ENCODE measurements at places on chromosomes 12 and 14.

DNA sequence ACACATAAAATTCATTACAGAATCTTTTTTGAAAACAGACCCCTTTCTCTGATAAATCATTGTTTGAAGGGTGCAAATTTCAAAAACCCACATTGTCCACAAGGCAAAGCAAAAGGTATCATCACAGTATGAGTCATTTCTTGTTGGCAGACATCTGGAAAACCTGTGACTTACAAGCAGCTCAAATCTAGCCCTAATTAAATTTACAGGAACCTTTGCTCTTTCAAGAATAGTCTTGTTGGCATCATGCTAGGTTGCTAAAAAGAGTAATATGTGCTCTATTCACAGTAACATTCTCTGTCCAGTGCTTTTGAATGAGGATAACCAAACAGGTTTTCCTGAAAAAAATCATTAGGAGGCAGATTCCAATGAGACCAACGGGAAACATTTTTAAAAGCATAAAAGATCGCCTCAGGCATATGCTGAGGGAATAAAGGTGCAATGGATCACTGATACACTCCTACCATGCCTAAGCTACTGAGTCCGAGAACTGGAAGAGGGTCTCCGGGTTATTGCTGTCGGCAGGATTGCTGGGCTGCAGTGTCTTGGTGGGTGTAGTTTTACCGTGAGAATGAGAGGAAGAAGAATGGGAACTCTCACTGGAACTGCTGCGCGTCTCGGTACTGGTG is 55.5 kb upstream of the TTC7B start:
- no peak for DNase-seq

- no peak for DNase-seq
Measured at GRCh38 chr12:114275086-114275485, 130.9 kb downstream of the TBX5 start.

DNA sequence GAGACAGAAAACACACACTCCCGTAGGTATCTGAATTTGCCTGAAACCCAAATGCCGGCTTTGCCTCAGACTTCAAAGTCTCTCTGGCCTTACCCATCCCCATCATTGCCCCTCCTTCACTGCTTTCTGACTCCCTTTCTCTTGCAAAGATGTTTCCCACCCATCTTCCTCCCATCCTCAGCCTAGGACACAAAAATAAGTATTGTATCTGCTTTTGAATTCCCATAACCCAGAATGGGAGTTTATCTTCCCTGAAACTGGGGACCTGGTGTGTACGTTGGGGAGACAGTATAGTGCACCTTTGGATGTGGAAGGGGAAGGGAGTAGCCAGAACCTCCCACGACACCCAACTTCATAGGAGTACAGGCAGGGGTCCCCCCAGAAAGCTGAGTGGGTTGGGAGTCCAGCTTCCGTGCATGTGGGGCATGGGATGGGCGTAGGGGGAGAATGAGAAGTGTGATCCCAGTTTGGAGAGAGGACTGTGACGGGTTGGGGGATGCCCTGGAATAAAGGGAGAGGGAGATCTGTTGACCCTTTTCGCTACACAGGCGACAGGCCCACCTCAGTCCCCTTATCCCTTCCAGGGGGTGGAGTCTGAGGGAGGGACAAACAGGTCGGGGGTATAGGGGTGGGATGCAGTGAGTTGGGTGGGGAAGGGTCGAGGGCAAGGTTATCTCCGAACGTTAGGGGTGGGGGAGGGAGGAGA is 488 bp upstream of the KIF5A start:
- no peak for DNase-seq

DNA sequence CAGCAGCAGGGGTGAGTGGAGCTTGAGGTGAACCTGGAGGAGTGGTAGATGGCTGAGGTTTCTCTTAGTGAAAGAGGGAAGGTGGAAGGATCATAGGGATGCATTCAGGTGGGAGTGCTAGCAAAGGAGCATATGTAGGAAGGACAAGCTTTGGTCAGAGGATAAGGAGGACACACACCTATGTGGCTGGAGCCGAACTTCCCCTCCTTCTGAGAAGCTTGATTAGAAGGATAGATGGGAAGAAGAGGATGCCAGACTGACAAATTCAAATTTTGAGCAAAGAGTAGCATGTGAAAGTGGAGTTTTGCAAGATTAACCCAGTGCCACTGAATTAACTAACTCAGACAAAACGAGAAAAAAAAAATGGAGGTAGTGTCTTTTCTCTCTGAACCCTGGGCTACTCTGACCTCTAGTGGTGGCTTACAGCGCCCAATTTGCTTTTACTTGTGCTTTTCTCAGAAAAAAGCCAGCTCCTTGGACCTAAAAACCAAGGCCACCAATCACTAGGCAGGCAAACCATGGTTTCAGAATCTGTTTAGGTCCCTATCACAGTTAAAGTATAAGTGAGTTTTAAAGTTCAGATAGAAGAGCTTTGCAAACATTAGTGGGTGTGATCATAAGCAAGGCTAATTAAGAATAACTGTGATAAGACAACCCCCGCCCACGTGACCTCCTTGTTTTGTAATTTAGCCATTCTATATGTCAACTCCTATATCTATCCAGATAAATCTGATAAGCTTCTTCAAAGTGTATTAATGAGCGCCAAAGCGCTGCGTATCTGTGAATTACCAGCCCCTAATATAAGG is 15.5 kb downstream of the EMP1 start:
- no peak for DNase-seq

- no peak for DNase-seq
Measured at GRCh38 chr14:91891721-91892220, 24.4 kb upstream of the TC2N start.

GRCh38 chr12:81644503-81644902 is 114.6 kb downstream of the PPFIA2 start:
- DNase-seq, result peak; percentile 2

GRCh38 chr12:104641862-104642261 is 185.1 kb downstream of the CHST11 start:
- no peak for DNase-seq

- DNase-seq, result peak; percentile 53
Measured at GRCh38 chr12:124388679-124389137, 93.8 kb downstream of the RFLNA start.

DNA sequence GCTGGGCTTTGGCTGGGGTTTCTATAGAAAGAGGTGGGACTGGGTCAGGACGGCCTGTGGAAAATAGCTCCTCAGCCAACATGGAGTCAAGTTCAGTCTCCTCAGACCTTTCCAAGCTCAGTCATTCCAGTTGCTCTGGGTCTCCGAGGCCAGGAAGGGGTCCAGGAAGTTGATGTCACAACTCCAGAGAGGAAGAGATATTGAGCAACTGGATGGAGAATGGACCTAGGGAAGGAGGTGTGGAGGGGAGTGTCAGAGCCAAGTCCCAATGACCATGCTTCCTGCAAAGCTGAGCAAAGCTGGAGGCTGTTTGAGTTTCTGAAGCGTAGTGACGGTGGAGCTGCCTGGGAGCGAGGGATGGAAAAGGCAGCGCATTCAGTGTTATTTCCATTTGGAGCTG is 86.1 kb downstream of the SLC24A4 start:
- no peak for DNase-seq

- no peak for DNase-seq
Measured at GRCh38 chr12:57296291-57296690, 45.3 kb upstream of the STAC3 start.

GRCh38 chr14:32166029-32166428 is 35.8 kb upstream of the RNU6-7 start:
- no peak for DNase-seq

Measured in fibroblast of skin of left biceps (primary cell).